Central memory CD8-positive, alpha-beta T cell (primary cell): ENCODE measurements at places on chromosomes 4 and X.

GRCh38 chr4:3232001-3232400, 17.0 kb upstream of the MSANTD1 start:
- no peak for DNase-seq

GRCh38 chr4:121154103-121154515, 10.0 kb downstream of the TNIP3 start:
- DNase-seq = no peak

DNA sequence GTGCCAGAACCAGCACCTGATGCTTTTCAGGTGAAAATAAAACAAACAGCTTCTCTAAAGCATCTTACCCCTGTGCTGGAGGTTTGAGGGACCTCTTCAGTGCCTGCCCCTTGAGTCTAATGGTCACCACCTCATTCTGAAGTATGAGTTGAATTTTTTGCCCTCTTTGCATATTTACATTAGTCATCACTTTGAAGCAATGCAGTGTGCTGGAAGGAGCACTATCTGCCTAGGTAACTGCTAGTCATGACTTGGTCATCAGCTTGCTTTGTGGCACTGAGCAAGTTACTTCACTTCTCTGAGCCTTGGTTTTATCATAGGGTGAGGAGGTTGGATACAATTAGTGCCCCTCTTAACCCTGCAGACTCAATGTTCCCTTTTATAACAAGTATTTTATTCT, 44.9 kb downstream of the SPATA18 start:
- no peak for DNase-seq

GRCh38 chr4:149291463-149291862, 524.2 kb downstream of the IQCM start:
- no peak for DNase-seq

DNA sequence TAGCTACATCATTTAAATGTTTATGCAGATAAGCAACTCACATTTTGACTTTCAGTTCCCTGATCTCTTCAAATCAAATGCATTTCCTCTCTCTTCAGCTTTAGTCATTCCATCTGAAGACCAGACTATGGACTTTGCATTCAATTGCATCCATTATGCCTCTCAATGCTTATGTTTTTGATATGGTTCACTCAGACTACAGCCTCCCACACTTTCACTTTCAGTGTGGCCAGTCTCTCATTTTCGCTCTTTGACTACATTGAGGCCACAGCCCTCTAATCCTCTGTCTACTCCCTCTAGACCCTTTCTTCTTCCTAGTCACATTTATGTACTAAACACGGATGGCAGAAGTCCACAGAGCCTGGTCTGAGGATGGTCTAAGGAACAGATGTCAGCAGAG, 24.5 kb upstream of the VEGFC start:
- no peak for DNase-seq

DNA sequence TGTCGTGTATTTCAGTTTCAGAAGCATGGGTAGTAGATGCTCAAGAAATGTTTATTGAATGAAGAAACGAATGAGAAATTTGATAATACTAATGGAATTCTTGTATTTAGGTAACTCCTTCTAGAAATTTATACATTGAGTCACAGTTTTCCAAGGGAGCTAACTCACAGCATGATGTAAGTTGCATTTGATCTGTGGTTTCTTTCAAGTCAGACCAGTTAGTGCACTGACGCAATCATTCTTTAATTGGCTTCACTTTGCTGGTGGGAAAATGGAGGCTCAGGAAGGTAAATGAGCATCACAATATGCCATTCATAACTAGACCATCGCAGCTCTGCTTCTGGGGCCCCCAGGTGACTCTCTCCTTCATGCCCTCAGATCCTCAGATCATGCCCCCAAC, 17.3 kb upstream of the CWH43 start:
- DNase-seq = no peak

DNA sequence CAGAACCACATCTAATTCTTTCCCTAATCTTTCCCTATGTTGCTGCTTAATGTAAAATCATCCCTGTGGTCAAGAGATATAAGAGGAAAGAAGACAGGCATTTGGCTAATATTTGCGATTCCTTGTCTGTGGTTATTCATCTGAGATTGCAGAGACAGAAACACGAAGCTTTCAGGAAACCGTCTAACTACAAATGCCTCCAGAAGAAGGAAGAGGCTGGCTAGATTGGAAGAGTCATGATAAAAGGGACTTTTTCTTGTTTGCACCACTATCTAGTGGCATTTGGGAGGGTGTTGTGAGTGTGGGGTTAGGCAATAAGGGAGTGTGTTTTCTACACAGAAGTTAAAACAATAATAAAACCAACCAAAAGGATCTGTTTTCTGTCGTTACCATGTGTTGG, 43.9 kb downstream of the TMEM154 start:
- no peak for DNase-seq

DNA sequence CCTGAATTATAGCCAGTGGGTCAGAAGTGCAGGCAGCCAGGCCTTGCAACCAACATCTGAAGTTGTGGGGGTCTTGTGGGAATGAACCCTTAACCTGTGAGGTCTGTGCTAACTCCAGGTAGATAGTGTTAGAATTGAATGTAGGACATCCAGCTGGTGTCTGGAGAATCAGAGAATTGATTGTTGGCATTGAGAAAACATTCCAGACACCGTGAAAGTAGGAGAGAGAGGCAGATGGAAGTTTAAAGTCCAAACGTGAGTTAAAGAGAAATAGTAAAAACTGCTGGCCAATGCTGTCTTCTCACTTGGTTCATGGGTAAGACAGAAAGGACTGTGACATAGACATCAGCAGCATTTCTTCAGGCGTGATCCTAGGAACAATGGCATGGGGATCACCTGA, 27.7 kb downstream of the CASP3 start:
- no peak for DNase-seq

- no peak for DNase-seq
Observed at GRCh38 chrX:41779941-41780340, 56.0 kb downstream of the GPR82 start.

DNA sequence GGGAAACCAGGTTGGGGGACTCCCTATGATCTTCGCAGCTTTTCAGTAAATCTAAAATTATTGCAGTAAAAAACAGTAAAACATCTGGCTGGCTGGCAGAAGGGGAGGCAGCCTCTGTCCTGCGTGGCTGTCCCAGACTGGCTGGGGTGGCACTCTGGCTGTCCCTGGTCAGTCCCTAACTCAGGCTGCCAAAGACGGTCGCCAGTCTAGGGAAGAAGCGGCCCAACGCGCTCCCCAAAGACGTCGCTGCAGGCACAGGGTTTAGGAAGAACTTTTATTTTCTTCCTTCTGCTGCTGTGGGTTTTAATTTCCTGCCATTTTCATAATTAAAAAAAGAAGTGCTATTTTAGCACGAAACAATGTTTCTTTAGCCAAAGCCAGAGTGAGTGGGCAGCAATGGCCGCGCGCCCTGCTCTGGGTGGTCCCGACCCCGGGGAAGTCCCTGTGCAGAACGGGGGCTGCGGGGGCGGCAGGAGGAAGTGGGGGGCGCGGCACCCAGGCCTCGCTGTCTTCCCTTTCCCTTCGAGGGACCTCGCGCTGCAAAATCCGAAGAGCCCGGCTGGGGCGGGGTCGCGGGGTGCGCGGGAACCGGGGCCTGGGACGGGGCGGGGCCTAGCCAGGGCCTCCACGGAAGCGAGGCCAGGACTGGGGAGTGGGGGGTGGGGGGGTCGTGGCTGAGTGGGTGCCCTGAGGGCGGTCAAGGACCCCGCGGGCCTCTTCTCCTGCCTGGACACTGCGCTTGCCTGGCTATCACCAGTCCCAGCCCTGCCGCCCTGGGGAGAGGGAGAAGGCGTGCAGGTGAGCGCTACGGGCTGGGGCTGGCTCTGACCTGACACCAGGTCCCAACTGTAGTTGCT, 6.3 kb upstream of the LETM1 start:
- DNase-seq = no peak

GRCh38 chr4:73690051-73690738, 50.2 kb upstream of the CXCL8 start:
- DNase-seq = no peak

DNA sequence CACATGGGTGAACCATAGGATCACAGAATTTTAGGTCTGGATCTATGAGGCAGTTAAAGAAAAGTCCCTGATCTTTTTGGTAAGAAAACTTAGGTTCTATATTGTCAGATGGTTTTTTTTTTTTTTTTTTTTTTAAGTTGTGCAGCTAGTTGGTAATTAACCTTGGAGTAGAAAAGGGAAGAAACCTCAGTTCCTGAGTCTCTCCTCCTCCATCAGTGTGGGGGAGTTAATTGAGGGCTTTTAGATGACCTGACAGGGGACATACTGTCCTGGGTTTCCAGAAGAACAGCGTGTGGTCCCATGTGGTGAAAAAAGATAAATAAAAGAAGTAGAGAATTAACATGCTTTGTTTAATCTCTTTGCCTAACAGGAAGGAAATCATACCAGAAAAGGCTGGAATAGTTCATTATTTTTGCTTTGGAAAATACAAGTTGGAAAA, 123.7 kb downstream of the ARHGAP10 start:
- DNase-seq = no peak

DNA sequence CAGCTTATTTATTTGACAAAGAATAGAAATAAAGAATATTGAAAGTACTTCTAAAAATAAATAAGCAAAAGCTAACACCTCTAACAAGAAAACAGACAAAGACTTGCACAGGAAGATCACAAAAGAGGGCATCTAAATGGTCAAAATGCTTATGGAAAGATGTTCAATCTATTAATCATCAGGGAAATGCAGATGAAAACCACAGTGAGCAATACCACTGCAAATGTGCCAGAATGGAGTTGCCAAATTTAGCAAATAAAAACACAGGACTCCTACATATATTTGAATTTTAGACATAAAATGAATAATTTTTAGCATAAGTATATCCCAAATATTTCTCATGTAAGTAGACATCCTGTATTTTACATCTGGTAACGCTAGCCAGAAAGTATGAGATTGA, 56.1 kb upstream of the HPGD start:
- no peak for DNase-seq

DNA sequence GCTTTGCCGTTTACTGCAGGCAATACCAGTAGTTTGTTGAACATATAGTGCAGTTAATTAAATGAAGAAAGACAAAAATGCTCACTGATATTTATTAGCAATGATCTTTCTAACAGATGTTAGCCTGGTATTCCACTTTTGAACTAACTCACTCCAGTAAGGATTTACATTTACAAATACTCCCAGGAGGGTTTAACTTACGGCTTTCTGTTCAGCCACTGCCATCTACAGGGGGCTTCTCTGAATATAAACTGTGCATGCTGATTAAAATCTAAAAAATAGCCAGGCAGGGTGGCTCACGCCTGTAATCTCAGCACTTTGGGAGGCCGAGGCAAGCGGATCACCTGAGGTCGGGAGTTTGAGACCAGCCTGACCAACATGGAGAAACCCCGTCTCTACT, 2.2 kb upstream of the SRD5A3 start:
- DNase-seq = no peak

DNA sequence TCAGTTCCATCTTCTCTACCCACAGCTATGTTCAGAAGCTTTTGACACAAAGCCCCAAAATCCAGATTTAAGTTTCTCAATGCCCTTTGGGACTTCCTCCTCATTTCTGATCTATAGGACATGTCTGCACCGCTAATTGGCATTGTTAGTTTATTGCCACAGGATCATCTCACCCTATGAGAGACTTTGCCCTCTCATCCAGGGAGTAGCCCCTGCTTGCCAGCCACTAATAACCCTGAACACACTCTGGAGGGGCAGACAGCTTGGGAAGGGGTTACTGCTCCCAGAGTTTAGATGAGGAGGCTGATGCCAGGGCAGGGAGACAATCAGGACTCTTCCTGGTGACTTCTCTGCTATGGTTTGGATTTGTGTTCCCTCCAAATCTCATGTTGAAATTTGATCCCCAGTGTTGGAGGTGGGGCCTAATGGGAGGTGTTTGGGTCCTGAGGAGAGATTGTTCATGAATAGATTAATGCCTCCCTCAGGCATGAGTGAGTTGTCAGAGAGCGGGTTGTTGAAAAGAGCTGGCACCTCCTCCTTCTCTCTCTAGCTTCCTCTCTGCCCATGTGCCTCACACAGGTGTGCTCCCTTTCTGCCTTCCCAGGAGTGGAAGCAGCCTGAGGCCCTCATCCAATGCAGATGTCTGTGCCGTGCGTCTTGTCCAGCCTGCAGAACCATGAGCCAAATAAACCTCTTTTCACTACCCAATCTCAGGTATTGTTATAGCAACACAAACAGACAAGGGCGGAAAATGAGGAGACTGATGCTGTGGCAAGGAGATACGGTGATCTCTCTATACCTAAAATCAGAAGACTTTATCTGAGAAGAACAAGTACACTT, 3.6 kb upstream of the SCARB2 start:
- no peak for DNase-seq

GRCh38 chr4:74004668-74005067, 6.2 kb upstream of the CXCL5 start:
- DNase-seq = no peak

GRCh38 chr4:154626793-154627484, 14.5 kb upstream of the FGG start:
- DNase-seq = no peak

DNA sequence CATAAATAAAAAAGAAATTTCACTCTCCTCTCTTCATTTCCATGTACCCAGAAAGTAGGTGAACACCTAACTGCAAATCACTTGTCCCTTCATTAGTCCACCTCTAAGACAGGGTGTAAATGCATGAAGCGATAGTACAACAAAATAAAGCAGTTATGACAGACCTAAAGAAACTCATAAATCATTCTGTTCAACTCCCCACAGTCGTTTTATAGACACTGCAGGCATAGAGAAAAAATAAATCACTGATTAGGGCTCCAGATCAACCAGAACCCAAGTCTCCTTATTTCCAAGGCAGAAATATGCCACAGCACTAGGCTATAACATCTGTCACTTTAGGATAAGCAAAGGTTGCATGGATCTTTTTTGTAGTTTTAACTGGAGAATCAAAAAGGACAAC, 3.0 kb downstream of the RASGEF1B start:
- DNase-seq = no peak

GRCh38 chrX:123422875-123423274, 238.8 kb downstream of the GRIA3 start:
- DNase-seq = no peak

DNA sequence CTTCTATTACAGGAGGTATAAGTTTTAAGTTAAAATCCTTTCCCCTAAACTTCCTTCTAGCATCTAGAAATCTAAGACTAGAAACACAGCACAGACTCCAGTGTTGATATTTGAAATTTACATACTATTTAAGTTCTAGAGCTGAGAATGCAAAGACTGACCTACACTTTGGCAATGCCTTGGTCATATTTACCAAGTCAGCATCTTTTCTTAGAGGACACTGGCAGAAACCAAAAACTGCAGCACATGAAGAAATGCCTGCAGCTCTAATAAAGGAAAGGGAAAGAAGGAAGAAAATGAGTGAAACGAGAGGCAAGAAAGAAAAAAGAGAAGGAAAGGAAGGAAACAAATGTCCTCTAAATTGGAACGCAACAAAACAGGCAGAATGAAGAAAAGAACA, 443.7 kb upstream of the RASGEF1B start:
- no peak for DNase-seq

GRCh38 chr4:145481942-145482208, 222 bp downstream of the SMAD1 start:
- no peak for DNase-seq

- no peak for DNase-seq
Observed at GRCh38 chrX:37677243-37677642, 8.3 kb upstream of the XK start.

DNA sequence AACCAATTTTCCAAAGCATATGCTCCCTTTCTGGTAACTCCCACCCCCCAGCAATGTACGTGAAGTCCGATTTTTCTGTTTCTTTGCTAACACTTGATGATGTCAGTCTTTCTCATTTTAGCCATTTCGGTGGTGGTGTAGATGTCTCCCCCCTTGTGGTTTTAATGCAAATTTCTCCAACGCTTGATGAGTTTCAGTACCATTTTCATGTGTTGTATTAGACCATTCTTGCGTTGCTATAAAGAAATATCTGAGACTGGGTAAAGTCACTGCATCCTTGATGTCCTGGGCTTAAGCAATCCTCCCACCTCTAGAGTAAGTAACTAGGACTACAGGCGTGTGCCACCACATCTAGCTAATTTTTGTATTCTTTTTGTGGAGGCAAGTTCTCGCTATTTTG, 148.4 kb upstream of the VCX3A start:
- DNase-seq = no peak
